NCI-H526 treated with DMSO at 0.1 percent for 48 hours (cell line): ENCODE measurements at places on chromosomes 3 and 15.
A peak's percentile ranks its signal among the peaks of the same experiment; 100 is the strongest.

- DNase-seq: no peak
These were observed 44.0 kb downstream of the GASK1A start for GRCh38 chr3:43023066-43023465.

DNA sequence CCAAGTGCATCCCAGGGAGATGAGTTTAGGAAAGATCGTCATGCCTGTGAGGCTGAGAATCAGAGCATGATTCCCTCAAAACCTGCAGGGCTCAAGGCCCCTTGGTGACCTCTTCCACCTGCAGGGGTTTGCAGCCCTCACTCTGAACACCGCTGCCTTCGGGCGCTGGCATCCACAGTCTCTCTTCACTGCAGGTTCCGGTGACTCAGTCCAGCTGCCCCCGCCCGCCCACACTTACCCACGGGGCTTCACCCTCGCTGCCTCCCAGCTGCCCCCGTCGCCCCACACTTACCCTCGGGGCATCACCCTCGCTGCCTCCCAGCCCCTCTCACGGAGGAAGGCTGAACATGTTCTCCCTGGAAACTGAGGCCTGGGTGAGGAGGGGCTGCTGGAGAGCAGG is 277.1 kb downstream of the XXYLT1 start:
- DNase-seq: no peak

DNA sequence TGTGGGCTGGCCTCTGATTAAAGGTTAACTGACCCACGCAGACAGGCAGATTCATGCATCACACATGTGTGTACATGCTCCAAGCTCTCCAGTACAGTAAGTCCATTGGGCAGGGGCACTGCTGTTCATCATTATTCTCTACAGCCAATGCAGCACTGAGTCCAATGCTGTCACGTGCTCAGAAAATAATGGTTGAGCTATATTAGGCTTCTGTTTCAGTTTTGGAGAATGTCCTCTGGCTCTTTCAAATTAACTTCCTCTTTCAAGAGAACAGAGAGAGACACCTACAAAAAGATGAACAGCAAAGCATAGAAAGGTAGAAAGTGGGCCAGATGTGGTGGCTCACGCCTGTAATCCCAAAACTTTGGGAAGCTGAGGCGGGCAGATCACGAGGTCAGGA is 202.6 kb downstream of the MEX3B start:
- DNase-seq: no peak

- peak; percentile 12 for DNase-seq
These were observed 216.6 kb upstream of the GRM7 start for GRCh38 chr3:6644070-6644929.

DNA sequence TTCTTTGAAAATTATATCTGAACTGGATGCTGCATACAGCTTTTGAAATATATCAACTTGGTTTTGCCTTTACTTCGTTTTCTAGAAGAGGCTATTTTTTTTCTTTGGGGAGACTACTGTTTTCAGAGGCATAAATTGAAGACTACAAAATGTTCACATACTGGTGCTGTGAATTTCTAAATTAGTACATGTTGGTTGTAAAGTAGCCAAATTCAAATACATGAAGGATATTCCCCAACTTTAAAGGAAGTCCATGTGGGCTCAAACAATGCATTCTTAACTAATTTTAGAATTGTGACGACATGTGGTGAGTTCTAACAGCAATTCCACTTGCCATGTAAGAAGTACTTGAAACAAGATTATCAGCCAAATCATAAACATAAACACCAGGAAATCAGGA is 295.7 kb downstream of the TUSC7 start:
- DNase-seq: no peak

- DNase-seq: peak; percentile 61
These were observed 225.9 kb upstream of the C2CD4B start for GRCh38 chr15:62390791-62391640.

DNA sequence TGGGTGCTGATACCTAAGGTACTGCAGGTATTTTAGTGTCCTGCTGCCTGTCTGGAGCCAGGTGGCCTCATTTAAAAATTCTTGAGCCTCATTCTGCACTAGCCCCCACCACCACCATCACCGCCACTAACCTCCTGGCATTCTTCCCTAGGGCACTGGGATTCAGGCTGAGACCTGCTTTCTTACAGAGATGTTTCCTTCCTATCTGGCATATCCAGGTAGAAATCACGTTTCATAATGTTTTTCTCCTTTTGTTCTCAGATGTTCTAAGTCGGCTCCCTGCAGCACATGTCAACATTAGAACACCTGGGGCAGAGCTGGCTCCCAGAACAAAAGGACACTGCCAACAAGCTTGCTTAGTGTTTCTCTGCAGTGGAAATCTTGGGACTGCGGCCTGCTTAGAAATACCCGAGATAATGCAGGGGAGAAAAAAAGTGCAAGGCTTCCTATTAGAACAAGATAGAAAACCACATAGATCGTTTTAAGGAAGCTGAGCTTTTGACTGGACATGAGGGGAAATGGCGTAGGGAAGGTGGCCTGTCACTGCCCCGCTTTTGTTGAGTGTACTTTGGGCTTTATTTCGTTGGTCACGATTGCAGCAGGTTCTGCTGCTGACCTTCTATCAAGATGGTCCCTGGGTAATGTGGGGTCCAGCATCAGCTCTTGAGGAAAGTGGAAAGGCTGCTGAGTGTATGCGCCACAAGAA is 59.6 kb upstream of the PPARG start:
- no peak for DNase-seq

- no peak for DNase-seq
These were observed 62.5 kb downstream of the MYO5A start for GRCh38 chr15:52466134-52466701.

DNA sequence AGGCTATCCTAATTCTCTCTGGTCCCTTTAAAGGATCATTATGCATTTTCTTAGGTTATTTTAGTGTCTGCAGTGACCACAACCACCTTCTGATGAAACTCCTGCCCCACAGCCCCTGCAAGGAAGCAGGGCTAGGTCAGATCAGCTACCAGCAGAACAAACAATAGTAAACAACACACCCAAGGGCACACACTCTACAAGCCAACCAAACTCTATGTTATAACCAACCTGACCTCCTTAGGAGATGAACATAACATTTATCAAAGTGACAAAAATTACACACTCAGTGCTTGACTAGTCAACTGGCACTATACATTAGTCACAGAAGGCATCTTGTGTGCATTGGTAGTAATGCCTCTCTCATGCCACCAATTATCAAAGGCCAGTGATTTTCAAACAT is 17.3 kb downstream of the DENND6A start:
- DNase-seq: no peak

DNA sequence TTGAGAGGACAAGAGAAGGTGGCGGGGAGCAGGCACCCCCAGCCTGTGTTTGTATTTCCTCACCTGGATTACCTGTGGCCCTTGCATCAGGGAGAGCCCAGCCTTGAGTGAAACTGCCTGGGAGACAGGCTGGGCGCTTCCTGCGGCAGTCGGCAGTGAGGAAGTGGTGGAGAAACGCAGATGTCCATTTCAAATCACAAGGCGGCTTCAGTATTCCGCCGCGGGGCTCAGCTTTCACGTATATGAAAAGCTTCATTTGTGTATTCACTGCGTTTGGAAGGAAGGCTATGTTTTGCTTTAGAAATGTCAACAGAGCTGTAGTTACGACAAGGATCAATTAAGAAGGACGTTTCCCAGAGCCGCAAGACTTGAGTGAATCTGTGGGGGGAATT is 167.4 kb upstream of the CTDSPL start:
- peak; percentile 61 for DNase-seq

DNA sequence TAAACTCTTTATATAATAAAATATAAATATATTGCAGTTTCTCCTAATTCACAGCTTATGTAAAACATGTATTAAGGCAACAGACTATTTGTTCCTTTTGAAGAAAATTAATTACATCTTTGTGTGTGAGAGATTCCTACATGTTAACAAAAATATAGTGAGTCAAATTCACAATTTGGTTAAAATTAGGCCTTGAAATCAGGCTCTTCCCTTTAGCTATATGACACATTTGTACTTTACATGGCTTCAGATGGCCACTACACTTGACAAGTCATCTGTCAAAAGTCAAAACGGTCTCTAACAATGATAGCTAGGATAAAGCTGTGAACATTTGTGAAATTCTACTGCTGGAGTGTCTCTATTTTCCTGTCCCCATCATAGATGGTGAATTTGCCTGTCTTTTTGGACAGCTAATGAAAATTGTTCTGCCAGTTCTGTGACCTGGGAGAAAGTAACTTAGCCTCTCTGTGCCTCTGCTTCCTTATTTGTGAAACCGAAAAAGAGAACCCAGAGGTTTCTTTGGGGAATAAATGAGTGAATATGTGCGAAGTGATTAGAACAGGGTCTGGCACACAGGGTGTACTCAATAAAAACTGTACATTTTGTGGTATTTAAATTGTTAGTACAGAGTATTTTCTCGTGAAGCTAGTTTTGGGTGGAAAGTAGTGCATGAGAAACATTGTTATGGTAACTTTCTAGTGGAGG is 23.6 kb downstream of the TM4SF4 start:
- no peak for DNase-seq

DNA sequence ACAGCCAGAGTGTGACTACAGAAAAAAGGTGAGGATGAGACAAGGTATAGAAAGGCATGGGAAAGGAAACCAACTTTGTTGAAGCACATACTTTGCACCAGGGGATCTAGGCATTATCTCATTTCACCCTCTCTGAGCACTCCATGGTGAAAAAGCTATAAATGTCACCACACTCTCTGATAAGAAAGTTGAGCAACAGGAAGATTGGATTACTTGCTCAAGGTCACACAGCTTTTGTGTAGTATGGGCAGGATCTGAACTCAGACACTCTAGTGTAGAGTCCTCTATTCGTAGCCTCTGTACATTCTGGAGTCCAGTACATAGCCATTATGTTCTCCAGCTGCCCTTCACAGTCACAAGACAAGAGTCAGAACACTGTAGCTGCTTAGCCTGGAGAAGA is 163.4 kb upstream of the SEMA6D start:
- DNase-seq: no peak

GRCh38 chr3:96961576-96961975 is 147.2 kb downstream of the EPHA6 start:
- no peak for DNase-seq

- no peak for DNase-seq
These were observed 482.8 kb upstream of the NAALADL2 start for GRCh38 chr3:174376346-174376745.

DNA sequence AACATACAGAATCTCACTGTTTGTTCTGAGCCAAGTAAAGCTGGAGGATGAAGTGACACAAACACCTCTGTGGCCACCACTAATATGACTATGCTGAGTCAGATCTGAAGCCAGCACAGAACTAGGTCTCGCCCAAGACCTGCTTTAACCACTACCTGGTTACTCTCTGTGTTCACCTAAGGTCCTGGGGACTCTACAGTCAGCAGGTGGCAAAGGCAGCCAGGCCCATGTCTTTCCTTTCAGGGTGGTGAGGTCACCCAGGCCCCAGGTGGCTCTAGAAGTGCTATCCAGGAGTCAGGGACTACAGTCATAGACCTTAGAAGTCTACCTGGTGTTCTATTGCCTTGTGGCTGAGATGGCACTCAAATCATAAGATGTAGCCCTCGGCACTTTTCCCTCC is 287.9 kb upstream of the ARRDC4 start:
- DNase-seq: no peak

DNA sequence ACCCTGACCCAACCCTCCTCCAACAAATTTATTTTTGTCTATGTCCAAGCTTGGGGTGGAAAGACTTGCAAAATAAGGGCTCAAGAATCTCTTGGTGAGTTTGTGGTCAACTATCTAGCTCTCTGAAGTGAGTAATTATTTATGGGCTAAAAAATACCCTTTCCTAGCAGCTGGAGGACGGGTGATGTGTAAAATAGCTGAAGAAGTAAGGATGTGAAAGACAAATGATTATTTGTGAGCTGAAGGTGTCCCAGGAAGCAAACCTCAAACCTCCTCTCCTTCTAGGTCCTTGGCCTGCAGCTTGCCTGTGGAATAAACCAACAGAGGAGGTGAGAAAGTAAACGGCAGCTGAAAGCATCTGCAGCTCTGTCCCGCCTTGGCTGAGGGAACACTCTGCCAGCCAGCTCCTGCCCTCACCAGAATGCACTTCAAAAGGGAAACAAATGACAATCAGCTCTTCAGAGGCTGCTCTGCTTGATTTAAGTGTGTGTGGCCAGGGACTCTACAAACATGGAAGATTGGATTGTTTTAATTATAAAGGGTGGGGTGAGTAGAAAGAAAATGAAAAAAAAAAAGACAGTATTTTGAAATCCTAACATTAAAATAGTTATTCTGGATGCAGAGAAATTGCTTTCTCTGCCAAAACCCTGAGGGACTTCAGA is 60.3 kb downstream of the TM4SF4 start:
- no peak for DNase-seq

DNA sequence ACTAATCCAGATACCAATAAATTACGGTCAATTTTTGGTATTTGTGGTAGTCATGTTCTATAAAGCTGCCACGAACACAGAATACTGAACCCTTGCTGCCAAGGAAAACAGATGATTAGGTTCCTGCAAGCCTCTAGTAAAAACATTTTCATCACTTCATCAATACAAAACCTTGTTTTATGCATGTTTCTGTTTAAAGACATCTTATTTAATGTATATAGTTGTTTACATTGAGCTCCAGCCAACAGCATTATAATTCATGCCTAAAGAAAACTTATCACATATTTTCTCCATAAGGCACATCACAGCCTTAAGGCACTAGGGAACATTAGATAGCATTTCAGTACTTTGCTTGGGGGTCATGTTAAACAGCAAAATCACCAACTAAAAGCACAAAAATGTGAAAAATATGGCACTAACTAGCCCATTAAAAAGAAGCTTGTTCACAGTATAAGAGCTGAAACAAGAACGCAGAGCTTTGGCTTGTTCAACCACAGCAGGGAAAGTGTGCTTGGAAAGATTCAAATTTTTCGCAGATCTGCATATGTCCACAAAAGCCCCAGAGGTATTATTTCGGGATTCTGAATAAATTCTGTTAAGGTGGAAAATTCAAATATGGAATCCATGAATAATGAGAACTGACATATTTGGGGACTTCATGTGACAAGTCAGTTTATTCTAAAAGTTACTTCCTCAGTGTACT is 27.7 kb downstream of the POLQ start:
- peak; percentile 88 for DNase-seq

- DNase-seq: no peak
These were observed 281.9 kb upstream of the C2CD4B start for GRCh38 chr15:62446984-62447383.

DNA sequence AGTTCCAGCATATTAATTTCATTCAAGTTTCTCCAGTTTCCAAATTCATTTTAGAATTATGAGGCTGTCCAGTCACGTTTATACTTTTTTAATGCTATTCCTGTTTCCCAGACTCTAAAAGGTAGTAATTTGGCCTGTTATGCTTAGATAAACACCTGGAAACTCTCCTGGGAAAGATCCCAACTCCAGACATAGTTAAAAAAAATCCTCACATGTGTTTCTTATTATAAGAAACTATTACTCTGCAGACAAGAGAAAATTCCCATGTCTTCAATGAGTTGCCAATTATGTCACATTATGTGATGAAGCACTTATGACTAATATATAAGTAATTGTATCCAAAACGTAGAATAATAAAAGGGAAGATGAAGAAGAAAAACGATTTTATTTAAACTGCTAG is 137.1 kb upstream of the TMC3 start:
- no peak for DNase-seq

DNA sequence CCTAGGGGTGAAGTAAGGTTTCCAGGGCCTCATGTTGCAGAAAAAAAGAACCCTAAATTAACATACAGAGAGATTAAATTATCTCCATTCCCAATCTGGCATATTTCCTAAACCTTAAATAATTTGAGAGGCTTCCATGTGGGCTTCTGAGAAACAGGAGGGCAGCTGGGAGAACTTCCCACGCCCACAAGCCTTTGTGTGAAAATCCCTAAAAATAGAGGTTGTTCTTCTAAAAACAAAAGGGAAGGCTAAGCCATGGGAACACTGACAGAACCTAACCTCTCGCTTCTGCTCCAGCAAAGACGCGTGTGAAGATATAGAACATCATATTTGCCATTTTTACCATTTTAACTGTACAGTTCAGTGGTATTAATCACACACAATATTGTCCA is 812 bp upstream of the SLC12A8 start:
- no peak for DNase-seq
